Hepatocyte (in vitro differentiated cells): ENCODE measurements at places on chromosomes 6 and 20. TPM values are rescaled to one million over a fixed set of nuclear protein-coding genes. Genes with fewer than 3 reads are reported as not detected.

MEP1A gene
- 38.9 and 62.8 TPM in 2 replicates for polyA plus RNA-seq

SYNDIG1 gene
- 1.2 and 2.3 TPM in 2 replicates for polyA plus RNA-seq

HFE gene
- 3.6 and 4.5 TPM in 2 replicates for polyA plus RNA-seq

GPX5 gene
- polyA plus RNA-seq: not detected in 2 replicates

SMOC2 gene
- 77.6 and 88.7 TPM in 2 replicates for polyA plus RNA-seq

NKX2-4 gene
- not detected in 2 replicates for polyA plus RNA-seq

MYBL2 gene
- 13.8 and 19.4 TPM in 2 replicates for polyA plus RNA-seq

TFAP2D gene
- polyA plus RNA-seq: not detected in 2 replicates

TNF gene
- 0.91 and 1.3 TPM in 2 replicates for polyA plus RNA-seq

NKX2-2 gene
- polyA plus RNA-seq: not detected in 2 replicates
